ENCODE measurements at places on chromosomes 2 and 18.

DNA sequence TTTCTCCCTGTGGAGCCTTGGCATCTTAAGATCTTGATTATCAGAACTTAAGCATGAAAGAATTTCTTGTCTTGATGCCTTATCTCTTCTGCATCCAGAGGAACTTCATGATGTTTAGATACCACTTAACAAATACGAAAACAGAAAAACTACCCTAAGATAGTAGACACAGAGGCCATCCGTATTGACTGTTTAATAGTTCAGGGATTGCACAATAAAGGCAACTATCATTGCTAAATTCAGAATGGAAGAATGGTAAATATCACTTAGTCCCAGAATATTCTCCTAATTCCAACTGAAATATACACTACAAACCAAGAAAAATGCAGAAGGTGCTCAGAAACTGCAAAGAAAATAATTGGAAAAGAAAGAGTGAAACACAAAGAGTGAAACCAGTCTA is 214.6 kb upstream of the VWC2L start:
- DNase-seq = no peak

DNA sequence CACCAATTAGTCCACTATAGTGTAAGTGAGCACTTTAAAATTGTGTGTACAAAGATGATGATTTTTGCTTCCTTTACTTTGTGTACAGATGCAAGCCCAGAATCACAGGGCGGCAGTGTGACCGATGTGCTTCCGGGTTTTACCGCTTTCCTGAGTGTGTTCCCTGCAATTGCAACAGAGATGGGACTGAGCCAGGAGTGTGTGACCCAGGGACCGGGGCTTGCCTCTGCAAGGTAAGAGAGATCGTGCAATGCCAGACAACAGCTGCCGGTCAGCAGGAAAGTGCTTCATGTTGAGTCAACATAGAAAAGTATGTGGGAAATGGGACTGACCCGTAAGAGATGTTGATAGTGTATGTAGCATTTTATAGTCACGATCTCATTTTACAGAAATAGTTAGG is 156.8 kb upstream of the TTC39C start:
- no peak for DNase-seq

DNA sequence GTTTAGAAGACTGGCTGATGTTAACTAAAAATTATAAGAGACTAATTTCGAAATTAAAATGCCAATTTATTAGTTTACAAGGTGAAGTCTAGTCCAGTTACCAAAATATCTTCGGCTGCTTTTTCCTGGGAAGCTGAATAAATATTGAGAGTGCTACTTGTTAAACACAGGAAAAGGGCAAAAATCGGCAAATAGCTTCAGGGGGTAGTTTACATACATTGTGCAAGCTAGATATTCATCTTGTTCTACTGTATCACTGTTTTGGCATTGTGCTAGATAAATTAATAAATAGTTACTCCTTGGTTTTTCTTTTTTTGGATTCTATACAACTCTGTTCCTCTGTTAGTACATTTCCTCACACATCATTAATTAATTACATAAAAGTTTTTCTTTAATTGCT is 29.3 kb downstream of the NHEJ1 start:
- DNase-seq = no peak

- peak; percentile 33 for DNase-seq
Measured at GRCh38 chr2:17901246-17901645, 22.8 kb downstream of the KCNS3 start.

DNA sequence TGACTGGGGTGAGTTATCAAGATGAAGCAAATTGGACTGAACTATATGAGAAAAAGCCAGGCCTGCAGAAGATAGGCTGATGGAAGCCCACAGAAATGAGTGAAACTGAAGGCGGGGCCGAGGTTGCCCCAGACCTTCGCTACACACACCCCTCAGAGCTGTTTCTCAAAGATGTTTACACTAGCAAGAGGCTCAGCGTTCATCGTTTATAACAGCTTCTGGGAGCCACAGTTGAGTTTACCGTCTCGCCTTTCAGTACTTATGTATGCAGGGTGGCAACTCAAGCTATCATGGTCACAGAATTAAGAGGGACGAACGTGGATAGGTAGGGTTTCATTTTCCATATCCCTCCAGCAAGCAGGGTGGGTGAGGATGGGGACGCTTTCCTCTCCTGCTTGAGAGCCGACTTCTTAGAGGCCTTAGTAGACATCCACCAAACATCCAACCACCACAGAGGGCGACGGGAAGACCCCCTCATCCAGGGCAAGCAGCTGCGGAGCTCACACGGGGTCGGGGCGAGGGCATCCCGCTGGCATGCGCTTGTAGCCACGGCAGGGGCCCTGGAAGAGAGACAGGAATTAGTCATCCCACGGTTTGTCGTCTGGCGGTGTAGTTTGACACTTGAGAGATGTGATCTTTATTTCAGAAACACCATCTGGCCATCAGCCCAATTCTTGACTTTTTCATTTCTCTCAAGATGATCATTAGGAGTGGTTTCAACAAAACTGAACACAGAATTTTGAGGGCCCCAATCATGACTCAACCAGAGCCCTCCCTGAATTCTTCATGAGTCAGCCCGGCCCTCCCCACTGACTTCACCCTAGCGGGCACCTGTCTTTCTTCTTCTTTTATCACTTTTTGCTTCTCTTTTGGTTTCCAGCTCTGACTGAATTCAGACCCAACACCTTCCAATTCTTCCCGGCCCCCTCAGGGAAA is 109.1 kb upstream of the CTDP1 start:
- DNase-seq = no peak

GRCh38 chr2:208990716-208991115 is 433.1 kb upstream of the MAP2 start:
- DNase-seq = no peak

GRCh38 chr2:223090540-223091235 is 38.7 kb downstream of the KCNE4 start:
- DNase-seq = peak; percentile 25

- DNase-seq = no peak
Measured at GRCh38 chr18:54159906-54160305, 64.6 kb downstream of the MBD2 start.

DNA sequence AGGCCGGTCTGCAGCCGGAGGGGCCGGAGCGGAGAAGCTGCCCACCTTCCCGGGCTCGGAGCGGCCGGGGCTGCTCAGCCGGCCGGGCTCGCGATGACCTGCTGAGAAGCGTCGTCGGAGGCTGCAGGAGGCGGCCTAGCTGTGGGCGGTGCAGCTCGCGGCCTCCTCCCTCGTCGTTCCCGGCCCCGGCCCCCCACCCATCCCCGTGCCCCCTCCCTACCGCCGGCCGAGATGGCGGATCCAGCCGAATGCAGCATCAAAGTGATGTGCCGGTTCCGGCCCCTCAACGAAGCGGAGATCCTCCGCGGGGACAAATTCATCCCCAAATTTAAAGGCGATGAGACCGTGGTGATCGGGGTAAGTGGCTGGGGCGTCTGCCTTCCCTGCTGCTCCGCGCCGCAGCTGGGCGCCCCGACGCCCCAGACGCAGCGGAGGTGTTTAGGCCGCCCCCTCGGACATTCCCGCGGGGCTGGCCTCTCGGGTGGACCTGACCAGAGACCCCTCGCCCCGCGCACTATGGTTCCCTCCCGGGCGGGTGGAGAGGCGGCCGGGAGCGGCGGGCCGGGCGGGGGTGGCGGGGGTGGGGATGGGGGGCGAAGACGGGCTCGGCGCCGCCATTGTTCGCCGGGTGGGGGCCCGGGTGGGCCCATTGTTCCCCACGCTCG is 492 bp downstream of the KIF5C start:
- DNase-seq = no peak

- DNase-seq = no peak
Measured at GRCh38 chr18:11305507-11305906, 156.1 kb upstream of the PIEZO2 start.

All from SK-N-DZ (cell line).